ENCODE measurements at places on chromosomes 6 and 20.

- DNase-seq, result peak; percentile 19
Observed at GRCh38 chr6:105642708-105643107, 239.8 kb upstream of the PREP start.

DNA sequence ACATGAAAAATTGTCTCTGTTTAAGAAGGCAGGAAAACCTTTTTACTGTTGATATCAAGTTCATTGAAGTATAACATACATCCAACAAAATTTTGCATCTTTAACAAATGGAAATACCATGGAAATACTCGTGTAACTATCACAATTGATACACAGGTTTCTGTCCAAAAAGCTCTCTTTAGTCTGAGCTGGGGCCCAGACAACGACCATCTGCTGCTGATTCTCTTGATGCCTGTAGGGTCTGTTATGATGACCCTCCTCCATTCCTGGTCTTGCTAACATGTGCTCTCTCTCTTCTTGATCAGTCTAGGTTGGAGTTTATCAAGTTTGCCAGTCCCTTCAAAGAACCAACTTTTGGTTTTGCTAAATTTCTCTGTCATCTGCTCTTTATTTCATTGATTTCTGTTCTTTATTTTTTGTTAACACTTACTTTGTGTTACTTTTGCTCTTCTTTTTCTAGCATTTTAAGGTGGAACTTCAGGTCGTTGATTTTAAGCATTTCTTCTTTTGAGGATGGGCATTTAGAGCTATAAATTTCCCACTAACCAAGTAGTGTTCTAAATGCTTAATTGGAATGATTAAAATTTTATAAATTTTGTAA is 116.8 kb downstream of the PSMB1 start:
- no peak for DNase-seq

DNA sequence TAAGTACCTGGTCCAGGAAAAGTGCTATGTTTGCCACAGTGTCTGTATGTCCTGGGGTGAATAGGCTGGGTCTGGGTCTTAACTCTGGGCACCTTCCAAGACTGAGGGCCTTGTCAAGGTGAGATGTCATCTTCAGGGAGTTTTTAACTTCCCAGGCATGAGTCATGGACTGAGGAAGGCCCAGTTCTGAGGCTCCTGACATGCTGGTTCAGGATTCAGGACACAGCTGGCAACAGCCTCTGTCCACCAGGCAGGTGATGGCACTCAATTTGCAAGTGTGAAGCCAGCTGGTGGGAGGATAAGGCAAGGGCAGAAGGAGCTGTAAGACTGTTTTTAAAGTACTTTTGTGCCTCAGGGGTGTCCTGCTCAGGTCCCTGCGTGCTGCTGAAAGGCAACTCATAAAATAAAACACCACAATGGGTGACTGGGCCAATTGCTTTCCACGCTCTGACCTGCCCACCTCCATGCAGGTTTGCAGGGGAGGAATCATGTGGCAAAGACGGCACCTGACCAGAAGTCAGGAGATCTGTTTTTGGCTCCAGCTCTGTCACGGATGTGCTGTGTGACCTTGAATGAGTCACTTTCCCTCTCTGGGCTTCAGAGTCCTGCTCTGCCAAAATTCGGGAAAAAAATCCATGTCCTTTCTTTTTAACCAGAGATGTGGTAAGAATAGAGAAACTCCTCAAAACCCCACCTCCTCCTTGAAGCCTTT is 4.9 kb upstream of the PACSIN1 start:
- peak; percentile 23 for DNase-seq

DNA sequence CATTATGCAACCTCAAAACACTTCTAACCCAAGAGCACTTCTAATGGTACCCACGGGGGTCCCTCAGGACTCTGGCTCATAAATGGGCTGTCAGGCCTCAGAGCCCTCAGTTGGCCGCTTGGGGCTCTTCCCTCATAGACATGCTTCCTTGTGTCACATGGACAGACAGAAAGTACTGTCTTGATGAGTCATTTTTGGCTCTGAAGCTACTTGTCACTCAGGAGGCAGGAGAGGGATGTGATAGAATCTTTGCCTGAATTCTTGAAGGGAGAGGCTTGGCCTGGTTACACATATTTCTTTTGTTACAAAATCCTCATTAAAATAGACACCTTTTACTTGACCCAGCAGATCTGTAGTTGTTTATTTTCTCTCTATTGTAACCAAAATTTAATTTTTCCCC is 15.1 kb upstream of the EDN1 start:
- DNase-seq, result peak; percentile 14

DNA sequence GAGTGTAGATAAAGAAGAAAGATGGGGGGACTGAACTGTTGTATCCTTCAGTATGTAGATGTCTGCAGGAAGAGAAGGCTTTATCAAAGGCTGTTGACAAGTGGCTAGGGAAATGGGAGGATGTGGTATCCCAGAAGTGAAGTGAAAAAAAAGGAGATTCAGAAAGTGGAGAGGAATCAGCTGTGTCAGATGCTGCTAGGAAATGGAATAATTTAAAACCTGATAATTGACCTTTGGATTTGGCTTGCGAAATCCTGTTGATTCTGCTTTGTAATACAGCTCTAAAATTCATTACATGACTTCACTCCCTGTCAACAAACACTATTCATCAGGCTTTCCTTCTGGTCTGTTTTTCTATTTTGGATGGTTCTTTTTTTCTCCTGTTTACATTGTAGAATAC is 41.7 kb downstream of the PHF3 start:
- peak; percentile 75 for DNase-seq

- no peak for DNase-seq
Observed at GRCh38 chr6:108574457-108575141, 13.9 kb downstream of the FOXO3 start.

DNA sequence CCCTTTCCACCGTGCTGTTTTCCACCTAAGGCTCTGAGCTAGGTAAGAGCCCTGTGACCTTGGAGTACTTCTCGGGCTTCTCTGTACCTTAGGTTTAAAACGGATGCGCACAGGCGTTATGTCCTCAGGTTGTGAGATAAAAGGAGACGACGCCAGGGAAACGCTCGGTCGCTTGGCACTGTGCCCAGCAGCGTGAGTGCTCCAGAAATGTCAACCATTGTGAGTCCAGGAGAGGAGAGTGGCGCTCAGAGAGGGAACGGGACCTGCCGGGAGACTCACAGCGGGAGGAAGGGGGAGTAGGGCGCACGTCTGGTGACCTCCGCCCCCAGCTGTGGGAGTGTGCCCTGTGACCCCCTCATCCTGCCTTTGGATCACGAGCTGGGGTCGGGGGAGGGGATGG is 33.8 kb upstream of the SCRT2 start:
- peak; percentile 2 for DNase-seq

GRCh38 chr20:64167676-64168075 is 3.4 kb downstream of the MYT1 start:
- no peak for DNase-seq

GRCh38 chr6:47804821-47805220 is 23.0 kb downstream of the OPN5 start:
- peak; percentile 24 for DNase-seq

- peak; percentile 65 for DNase-seq
Observed at GRCh38 chr6:14638906-14639761, 521.6 kb downstream of the CD83 start.

GRCh38 chr20:57370316-57370715 is 19.3 kb downstream of the RAE1 start:
- no peak for DNase-seq

GRCh38 chr6:55438203-55438602 is 110.9 kb downstream of the GFRAL start:
- no peak for DNase-seq
